ENCODE measurements at places on chromosomes 11 and 22.

GRCh38 chr22:49099089-49099488 is 728.6 kb downstream of the BRD1 start:
- DNase-seq = no peak

DNA sequence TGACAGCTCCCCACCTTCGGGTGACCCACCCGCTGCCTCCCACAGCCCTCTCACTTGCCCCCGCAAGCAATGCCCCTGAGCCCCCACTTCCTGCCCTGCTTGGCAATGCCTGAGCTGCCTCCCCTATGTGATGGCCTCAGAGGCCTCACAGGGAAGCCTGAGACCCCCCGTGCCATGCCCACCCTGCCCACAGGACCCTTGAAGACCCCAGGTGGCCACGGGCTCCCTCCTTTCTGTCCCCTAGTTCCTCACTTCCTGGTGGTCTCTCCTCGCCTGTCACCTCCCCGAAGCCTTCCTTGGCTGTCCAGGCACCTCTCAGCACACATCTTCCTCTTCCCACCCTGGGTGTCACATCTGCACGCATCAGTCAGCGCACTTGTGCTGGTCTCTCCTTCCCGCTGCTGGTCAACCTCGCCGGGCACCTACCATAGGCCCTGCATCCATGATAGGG is 90.5 kb downstream of the BRD1 start:
- no peak for DNase-seq

GRCh38 chr11:78907636-78908035 is 333.0 kb upstream of the NARS2 start:
- DNase-seq = no peak

DNA sequence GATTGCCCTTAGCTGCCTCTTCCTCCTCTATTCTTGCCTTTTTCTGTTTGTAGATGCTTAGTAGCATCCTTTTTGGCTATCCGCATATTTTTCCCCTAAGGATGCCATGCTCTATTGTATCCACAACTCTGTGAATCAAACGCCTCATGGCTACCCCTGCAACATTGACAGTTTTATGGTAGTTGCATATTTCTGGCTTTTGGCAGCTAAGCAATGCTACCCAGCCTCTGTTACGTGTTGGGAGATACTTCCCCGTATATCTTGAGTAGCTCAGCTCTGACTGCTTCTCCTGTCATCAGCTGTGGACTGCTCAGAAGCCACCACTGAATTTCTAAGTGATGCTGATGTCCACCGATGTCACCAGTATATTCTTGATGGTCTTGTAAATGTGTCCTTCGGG is 15.1 kb upstream of the SLC3A2 start:
- DNase-seq = no peak

DNA sequence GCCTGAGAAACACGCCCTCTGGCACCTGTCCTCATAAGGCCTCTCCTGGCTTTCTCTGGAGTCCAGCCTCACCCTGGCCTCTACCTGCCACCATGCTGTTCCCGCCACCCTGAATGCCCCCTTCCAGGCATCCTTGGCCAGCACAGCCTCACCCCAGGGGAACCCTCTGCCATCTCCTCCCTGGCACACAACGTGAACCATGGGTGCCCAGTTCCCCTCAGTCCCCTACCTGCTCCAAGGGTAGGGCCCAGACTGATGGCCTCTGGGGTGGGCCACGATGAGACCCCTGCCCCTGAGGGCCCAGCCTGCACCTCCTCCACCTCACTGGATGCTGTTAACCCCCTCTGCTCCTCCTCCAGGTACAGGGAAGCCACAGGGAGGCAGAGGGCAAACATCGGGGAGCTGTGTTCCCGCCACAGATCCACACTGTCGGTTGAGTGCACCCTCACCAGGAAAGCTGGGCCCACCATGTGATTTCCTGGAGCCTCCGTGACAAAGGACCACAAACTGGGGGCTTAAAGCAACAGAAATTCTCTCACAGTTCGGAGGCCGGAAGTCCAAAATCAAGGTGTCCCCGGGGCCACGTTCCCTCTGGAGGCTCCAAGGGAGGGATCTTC is 169.6 kb downstream of the BRD1 start:
- no peak for DNase-seq

DNA sequence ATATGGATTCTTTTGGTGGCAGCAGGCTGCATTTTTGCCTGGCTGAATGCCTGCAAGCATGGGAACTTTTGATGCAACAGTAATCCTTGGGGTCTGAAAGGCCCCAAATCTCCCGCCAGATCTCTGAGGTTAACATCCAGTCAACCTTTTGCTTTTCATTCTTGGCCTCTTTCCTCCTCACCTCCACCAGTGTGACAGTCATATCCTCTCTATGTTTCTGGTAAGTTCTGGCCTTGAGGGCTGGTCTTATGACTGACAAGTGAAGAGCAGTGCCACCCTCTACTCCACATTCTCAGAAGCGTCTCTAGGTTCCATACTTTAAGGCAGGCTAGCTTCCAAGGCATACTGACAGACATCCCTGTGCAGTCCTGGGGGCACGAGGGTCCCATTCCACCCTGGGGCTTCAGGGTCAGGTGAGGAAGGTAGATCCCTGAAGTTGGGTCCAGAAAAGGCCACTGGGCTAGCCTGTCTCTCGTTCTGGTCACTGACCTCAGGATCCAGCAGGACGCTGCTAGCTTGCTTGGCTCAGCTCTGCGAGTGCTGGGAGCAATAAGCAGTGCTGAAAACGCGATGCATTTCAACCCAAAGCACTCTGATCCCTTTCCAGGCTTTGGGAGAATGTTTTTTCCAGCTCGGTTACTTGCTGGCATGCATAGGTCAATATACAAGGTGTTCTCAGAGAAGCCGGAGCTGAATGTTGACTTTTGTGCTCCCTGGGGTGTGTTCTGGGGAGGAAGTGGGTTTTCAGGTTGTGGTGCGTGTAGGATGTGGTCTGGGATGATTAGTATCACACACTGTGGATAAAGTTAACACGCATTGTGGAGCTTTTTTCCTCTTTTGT is 75.2 kb downstream of the PTPRJ start:
- DNase-seq = peak; percentile 45

DNA sequence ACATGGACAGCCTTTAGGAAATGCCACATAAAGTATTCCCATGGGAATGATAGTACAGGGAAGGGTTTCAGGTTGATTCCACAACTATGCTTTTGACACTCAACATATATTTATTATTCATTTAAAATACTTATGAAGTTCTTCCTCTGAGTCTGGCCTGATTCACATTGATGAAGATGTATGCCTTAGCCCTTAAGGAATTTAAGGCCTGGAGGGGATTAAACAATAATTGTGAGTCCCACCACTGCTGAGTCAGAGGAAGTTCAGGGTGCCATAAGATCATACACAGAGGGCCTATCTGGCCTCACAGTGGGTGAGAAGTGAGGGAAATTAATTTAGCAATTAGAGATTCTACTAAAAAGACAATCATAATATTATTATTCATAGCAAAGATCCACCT is 161.1 kb upstream of the SNX19 start:
- DNase-seq = no peak

DNA sequence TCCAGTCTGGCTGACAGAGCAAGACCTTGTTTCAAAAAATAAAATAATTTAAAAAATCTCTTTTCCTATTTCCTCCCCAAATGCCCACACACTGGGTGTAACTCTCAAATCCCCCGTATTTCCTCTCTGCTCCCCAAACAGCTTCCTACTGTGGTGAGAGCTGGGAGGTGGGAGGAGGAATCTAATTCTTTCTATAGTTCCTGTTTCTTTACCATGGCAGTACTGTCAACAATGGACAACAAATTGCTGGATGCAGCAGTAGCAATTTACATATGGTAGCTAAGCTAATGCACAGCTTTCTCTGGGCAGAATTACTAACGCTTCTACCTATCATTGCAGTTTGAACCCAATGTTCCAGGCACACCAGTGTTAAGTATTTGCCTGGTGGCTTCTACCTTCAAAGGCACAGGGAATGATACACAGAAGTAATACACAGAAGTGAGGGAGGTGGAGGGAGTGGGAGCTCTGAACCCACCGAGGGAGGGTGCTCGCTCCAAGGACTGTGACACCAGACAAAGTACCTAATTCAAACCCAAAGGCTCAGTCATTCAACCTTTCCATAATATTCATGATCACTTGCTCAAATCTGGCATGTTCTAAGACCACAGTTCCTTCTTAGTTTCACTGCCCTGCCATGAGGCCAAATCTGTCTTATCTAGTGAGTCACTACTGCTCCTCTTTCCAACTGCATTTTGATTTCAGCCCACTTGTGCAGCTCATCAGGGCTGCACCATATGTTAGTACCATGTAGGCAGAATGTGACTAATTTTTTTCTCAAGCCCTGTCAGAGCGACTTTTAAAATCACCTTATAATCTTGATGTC is 37.9 kb downstream of the CELF1 start:
- DNase-seq = no peak

- no peak for DNase-seq
Measured at GRCh38 chr11:88313441-88313840, 24.1 kb downstream of the CTSC start.

GRCh38 chr11:123509737-123510578 is 79.9 kb downstream of the GRAMD1B start:
- no peak for DNase-seq

DNA sequence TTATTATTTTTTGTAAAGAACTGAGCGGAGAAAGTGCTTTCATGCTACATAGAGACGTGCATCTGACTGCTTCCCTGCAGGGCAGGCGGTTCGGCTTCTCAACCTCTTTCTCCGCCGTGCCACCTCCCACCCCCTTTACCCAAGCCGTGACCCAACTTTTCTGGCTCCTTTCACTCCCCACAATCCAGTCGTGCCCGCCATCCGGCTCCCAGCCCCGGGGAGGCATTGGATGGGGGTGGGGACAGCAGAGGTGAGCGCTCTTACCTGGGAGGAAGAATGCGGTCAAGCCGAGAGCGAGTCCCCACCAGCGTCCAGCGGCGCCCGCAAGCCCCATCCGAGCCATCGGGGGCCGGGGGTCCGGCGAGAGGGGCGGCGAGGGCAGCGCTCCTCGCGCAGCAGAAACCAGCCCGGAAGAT is 781 bp downstream of the NECTIN1 start:
- no peak for DNase-seq

- no peak for DNase-seq
Measured at GRCh38 chr11:36417154-36417553, 92.9 kb downstream of the TRAF6 start.

DNA sequence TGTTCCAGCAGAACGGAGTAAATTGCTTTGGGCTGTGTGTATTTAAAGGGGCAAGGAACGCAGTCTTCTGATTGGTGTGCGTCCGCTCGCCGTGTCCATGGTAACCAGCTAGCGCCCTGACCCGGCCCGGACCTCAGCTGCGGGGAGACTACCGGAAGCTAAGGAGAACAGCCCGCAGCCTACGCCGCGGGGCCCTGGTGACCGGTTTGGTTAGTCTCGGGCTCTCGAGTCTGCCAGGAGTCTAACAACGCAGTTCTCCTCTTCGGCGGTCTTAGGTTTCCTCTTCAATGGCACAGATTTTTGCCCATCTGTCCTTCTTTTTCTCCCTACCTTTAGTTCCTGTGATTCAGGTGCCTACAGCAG is 3.5 kb upstream of the OR56A3 start:
- DNase-seq = no peak
